Stimulated activated CD8-positive, alpha-beta memory T cell treated with anti-CD3 and anti-CD28 coated beads, Interleukin-7, amount 100 ng/mL, for 1 hour (primary cell): ENCODE measurements at places on chromosomes 7 and 10.

DNA sequence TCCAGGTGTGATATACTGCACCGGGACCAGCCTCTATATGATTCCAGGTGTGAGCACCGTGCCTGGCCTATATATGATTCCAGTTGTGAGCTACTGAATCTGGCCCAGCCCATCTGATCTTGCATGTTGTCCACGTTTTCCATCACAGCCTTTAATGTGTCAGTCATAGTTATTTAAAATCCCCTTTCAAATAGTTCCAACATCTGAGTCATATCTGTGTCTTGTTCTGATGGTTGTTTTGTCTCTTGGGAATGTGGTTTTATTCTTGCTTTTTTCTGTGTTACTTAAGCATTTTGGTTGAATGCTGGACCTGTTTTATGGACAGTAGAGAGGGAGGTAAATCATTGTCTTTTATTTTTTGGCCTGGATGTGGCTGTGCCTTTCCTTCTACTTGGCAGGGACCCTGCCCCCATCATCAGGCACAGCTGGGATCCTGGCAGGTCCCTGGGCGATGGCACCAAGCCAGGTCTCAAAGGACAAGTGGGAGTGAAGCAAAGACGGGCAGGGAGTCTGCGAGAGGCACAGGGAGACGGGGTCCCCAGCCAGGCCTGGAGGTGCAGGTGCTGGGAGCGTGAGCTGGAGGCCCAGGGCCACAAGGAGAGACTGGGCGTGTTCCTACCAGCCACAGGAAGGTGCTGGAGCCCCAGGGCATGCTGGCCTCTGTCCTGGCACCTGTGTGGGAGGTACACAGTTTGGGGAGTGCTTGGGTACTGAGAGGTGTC lies 94.7 kb downstream of the DYNC2I1 start:
- no peak for DNase-seq

- DNase-seq: no peak
These were observed 1.9 kb downstream of the CNPY1 start for GRCh38 chr7:155544485-155544884.

DNA sequence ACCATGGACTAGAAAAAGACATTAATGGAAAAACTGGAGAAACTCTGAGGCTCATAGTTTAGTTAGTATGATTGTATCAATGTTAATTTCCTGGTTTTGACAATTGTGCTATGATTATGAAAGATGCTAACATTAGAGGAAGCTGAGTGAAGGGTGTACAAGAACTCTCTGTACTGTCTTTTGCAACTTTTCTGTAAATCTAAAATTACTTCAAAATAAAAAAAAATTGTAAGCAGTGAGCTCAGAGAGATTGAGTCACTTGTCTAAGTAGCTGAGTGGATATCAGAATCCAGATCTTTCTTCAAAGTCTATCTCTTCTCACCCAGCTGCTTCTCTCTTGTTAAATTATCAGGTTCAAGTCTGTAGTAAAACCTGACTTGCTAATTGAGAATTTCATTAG lies 181.1 kb downstream of the PLCE1 start:
- DNase-seq: no peak

DNA sequence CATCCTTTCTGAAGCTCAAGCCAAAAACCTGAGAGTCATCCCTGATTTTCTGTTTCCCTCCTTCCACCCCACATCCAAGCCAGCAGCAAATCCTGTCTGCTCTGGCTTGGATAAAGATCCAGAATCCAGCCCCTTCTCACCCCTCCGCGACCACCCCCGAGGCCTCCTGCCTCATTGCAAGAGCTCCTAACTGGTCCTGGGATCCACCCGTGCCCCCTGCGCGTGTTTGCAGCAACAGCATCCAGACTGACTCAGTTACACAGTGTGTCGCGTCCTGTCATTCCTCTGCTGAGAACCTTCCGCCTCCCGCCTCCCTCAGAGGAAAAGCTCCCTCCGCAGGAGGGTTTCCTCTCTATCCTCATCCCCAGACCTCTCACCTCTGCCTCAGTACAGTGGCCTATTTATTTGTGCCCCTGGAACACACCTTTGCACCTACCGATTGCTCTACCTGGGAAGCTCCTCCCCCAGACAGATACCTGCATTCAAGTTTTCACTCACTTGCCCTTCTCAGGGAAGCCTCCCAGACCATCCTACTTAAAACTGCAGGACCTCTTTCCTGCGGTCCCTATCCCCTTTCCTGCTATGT lies 21.6 kb upstream of the GRID1 start:
- no peak for DNase-seq

- DNase-seq: no peak
These were observed 23.7 kb downstream of the VSTM4 start for GRCh38 chr10:49091450-49092210.
